ENCODE measurements at places on chromosomes 16 and 17.

- peak; percentile 69 for DNase-seq
Measured at GRCh38 chr16:88810912-88811768, 588 bp downstream of the APRT start.

GRCh38 chr16:22787466-22788192 is 26.3 kb upstream of the HS3ST2 start:
- no peak for DNase-seq

- no peak for DNase-seq
Measured at GRCh38 chr17:3891626-3892094, 1.2 kb downstream of the CAMKK1 start.

- DNase-seq: peak; percentile 38
Measured at GRCh38 chr17:49646391-49647255, 31.3 kb downstream of the SPOP start.

- no peak for DNase-seq
Measured at GRCh38 chr16:85453194-85453678, 159.9 kb upstream of the GSE1 start.

GRCh38 chr16:47984669-47985068 is 171.1 kb downstream of the ABCC12 start:
- no peak for DNase-seq

GRCh38 chr16:83305092-83305491 is 502.7 kb upstream of the HSBP1 start:
- DNase-seq: peak; percentile 82

- no peak for DNase-seq
Measured at GRCh38 chr17:74078363-74078941, 125.0 kb upstream of the RPL38 start.

GRCh38 chr16:11121083-11121608 is 134.9 kb downstream of the SOCS1 start:
- DNase-seq: peak; percentile 68

GRCh38 chr17:43661699-43662412 is at the start of gene MEOX1:
MEOX1 (minus strand) TSS chr17:43661922; CDS start chr17:43661534, 388 bp downstream.
- DNase-seq: no peak

DNA sequence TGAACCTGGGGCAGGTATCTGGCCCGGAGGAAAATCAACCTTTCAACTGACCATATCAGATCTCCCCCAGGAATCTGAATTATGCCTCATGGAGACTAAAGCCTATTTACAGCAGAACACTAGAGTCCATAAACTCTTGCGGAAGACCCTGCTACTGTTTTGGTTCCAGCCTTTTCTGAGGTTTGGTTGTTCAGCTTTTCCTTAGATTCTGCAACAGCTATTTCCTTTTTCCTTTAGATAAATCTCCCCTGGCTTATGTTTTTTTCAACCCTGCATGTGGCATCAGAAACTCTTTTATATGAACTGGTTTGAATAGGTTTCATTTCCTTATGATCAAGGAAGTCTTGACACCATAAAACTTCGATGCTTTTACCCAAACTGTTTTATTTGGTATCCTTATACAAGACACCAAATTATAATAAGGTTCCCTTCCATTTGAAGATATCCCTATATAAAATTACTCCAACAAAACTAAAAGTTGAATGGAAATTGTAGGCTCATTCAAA is 13.1 kb downstream of the SPOP start:
- DNase-seq: peak; percentile 83

DNA sequence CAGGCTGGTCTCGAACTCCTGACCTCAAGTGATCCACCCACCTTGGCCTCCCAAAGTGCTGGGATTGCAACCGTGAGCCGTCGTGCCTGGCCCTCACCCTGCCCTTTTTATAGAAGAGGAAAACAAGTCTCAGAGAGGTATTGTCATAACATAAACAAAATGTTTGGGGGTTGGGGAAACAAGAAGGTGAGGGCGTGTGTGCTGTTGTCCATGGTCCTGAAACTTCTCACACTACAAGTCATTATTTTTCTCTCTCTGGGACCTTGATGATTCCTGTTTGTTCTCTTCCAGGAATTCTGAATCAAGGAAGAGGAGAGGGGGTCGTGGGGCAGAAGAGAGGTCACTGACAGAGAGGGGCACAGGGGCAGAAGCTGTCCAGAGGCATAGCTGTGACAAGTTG is 160.2 kb upstream of the LHX1 start:
- no peak for DNase-seq

- DNase-seq: no peak
Measured at GRCh38 chr17:56974055-56974454, 3.9 kb upstream of the SCPEP1 start.

- no peak for DNase-seq
Measured at GRCh38 chr16:549544-550263, 10.5 kb upstream of the PRR35 start.

DNA sequence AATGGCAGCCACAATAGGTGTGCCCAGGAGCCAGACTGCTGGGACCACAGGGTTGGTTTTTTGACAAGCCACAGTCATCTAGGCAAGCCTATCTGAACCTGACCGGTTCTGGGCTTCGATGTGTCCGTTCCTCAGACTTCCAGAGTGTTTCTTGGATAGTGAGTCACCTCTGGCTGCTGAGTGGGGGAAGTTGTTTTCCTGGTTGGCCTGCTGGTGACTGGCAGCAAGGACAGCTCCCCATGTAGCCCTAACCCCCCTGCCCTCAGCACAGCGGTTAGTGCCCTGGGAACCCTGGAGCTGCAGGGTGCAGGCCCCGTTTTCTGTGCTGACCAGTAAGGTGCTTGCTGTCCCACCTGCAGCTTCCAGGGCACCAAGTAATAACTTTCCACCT is 65.5 kb downstream of the PLD6 start:
- peak; percentile 74 for DNase-seq

- no peak for DNase-seq
Measured at GRCh38 chr17:81170727-81171494, 4.9 kb upstream of the AATK start.

DNA sequence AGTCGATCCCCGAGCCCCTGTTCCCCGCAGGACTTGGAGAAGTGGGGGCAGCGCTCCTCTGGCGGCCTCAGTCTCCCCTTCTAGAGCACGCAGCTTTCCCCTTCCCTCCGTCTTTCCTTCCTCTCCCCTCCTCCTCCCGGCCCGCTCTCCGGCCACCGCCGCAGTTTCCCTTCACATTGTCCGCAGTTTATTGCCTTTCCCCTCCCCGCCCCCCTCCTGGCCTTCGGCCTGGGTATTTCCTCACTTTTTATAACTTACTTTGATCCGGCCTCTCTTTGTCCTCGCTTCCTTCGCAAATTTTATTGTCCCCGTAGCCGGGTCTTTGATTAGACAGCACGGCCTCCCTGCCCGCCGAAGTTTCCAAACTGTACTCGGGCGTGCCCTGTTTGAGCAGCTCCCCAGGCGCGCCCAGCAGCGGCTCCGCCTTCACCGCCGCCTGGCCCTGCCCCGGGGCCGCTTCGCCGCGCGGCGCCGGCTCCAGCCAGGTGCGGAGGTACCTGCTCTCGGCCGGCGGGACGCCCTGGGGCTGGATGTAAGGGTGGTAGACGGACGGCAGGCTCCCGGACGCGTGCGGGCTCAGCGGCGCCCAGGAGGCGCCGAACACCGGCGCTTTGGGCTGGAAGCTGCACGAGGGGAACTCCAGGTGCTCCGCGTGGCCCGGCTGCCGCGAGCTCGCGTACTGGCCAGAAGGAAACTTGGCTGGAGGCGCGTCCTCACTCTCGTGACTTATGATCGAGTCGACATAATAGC is 488 bp downstream of the HOXB9 start:
- DNase-seq: peak; percentile 35

- DNase-seq: no peak
Measured at GRCh38 chr16:84868328-84868727, 48.5 kb downstream of the CRISPLD2 start.

DNA sequence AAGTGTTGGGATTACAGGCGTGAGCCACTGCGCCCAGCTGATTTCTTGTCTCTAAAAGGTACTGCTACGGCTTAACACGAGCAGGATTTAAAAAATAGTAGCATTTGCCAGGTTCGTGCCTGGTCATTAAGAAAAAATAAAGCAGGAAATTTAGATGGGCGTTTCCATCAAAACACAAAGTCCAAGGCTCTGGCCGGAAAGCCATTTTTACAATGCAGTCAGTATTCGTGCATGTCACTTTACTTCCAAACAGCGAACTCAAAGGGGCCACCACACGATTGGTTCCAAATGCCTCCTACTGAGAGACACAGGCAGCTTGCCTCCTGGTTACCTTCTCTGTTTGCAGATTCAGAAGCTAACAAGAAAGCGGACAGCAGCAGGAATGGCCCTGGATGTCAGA is 66.2 kb downstream of the MRM3 start:
- peak; percentile 24 for DNase-seq

DNA sequence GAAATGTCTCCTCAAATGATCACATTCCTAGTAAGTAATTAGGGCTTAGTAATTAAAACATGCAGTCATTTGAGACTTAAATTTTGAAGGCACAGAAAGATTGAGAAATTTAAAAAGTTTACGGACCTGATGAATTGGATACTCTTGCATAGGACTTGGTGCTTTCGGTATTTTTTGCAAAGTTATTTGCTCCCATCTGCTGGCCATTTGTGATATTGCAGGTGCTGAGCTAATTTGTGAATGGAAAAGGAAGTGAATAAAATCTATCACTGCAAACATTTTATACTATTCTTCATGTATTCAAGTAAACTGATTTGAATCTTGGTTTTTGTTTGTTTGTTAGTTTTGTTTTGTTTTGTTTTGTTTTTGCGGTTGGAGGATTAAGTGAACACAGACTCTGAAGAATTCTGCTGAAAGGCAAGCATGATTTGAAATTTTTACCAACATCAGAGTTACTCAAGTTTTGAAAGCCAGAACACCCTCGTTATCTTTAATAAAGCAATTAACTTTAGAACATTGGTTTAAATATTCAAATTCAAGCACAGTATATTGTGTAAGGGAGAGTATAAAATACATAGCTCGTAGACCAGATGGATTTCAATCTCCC is 689.5 kb upstream of the RBFOX1 start:
- peak; percentile 58 for DNase-seq

GRCh38 chr16:2777903-2778629 is 986 bp upstream of the ELOB start:
- peak; percentile 24 for DNase-seq

DNA sequence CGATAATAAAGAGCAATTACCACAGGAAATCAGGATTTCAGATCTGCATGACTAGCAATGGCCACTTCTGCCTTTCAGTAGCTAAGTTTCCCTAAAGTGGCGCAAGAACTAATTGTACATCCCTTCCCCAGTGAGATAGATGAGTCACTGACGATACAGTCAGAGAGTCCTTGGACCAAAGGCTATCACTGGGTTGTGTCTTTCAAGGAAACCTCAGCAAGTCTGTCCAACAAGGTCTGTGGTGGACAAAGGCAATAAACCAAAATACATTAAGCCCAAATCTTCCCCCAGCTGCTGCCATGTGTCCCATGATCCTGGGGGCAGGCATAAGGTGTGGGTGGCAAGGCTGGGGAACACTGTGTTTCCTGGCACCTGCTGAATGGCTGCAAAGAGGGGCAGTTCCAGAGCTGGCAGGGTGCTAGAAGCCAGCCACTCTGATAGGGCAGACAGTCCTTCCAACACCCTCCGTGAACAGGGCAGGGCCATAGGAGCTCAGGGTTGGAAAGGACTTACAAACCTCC is 20.5 kb upstream of the MTMR4 start:
- no peak for DNase-seq

DNA sequence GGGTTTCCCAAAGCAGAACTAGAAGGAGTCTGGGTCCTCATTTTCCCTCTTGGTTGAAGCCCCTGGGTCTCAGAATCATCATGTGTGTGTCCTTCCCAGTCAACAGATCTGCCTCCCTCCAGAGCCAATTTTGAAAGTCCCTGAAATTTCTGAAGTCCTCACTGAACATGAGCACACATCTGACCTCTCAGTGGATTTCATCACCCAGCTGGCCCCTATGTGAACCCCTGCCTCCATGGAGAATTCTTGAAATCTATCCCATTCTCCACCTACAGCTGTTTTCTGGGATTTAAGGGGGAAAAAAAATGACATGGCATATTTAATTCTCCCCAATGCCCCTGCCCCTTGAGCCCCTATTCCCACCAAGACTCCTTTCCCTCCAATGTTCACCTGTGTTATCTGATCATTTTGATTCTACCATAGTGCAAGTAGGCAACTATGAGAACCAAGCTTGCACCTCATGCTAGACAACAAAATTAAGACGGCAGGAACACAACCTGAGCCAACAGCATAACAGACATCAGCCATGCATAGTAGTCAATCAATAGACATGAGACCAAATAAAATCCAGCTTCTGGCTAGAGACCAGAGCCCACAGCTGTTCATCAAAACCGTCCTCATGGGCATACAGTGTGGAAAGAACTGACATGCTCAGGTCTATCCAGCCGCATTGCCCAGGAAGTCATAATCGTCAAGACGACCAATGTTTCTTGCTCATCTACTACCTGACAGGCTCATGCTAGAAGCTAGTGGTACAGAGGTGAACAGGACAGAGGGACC is 14.9 kb downstream of the SOX9 start:
- no peak for DNase-seq

- DNase-seq: no peak
Measured at GRCh38 chr16:22687031-22687530, 126.9 kb upstream of the HS3ST2 start.

DNA sequence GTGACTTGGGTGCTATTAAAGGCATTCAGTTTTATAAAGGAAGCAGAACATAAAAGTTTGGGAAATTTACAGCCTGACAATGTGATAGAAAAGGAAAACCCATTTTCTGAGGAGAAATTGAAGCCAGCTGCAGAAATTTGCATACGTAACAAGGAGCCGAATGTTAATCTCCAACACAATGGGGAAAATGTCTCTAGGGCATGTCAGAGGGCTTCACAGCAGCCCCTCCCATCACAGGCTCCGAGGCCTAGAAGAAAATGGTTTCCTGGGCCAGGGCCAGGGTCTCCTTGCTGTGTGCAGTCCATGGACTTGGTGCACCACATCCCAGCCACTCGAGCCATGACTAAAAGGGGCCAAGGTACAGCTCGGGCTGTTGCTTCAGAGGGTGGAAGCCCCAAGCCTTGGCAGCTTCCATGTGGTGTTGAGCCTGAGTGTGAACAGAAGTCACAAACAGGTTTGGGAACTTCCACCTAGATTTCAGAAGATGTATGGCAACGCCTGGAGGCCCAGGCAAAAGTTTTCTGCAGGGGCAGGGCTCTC is 23.9 kb upstream of the TOM1L1 start:
- no peak for DNase-seq

GRCh38 chr17:38613981-38614779 is 8.4 kb upstream of the SRCIN1 start:
- no peak for DNase-seq

DNA sequence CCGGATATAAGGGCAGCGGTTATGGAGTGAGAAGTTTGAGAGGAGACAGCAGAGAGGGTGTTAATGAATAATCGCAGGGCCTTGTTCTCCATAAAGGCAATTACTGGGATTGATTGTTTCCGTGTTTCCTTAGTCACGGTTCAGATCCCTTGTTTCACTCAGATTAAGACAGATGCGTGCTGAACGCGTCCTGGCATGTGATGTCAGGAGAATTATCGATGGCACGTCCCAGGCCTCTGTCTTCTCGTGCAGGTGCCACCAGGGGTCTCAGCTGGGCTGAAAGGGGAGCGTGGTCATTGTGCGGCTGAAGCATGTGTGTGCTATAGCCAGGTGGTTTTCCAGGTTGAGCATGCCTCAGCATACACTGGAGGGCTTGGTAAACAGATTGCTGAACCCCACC is 142.4 kb upstream of the NOL11 start:
- DNase-seq: no peak
